Panc1 (cell line): ENCODE measurements at places on chromosomes 1 and 21.

DNA sequence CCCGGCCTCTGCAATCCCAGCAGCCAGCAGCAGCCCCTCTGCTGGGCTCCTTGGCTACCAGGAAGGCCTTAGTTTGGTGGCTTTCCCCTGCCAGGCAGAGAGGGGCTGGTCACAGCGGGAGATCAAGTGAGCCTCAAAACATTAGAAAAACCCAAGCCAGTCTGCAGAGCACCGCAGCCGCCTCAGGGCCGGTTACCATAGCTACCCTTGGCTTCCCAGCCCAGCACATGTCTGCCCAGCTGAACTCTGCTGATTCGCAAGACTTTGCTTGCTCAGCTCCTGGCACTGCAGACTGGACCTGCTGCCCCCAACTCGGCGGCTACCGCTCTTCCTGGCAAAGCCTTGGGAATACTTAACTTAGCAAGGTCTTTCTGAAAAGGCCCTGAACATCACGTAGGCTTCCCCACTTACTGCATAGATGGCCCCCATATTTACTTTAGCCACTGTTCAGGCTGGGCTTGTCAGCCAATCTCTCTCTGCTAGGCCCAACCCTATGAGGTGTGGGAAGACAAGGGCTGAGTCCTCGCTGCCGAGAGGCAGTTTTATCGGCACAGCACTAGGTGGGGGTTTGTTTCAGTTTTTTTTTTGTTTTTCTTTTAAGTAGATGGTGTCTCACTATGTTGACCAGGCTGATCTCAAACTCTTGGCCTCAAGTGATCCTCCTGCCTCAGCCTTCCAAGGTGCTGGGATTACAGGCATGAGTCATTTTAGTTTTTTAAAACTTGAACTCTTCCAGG lies 28.6 kb upstream of the PLEKHG5 start:
- no peak for DNase-seq

GRCh38 chr21:35428489-35428888 lies 379.4 kb upstream of the RUNX1 start:
- no peak for DNase-seq

DNA sequence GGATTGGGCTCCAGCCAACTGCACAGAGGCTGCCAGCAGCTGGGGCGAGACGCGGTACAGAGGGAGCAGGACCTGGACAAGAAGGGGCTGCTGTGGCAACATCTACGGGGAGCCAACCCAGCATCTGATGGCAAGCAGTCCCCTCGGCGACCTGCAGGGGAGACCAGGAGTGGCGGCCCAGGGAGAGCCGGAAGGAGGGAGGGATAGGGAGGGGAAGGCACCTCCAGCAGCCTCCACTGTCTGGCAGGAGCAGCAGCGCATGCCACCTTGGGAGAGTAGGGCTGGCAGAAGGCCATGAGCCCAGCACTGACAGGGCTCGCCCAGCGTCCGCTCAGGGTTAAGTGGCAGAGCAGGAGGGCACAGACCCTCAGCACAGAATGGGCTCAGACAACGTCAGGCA lies 17.3 kb downstream of the CHD5 start:
- no peak for DNase-seq

- DNase-seq = no peak
Measured at GRCh38 chr21:40678681-40679284, 168.2 kb downstream of the DSCAM start.

DNA sequence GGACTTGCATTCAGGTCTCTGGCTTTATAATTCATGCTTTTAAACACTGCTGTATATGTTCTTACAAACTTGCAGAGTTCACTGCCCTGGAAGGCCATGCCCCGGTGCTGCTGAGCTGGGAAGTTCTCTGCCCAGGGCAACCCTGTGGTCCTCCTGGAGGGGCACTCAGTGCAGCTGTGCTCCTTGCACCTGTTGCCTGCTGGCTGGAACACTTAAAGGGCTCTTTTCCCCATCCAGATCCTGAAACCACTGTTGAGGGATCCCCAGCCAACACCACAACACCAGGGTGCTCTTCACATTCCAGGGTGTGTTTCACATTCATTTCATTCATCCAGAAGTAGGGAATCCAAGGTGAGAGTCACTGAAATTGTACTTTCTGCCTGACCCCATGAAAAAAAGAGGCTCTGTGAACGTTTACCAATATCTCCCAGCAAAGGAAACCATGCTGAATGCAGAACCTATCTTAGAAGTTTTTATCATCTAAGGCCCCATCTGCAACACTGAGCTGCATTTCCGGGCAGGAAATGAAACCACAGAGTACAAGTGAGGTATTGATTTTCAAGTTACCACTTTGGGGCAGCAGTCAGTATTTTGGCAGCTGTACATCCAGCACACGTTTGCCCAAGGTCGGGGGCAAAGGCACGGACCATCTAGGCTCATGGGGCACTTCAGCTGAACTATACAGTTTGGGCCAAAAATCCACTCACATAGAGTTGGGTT lies 16.4 kb upstream of the KIAA0040 start:
- no peak for DNase-seq

- DNase-seq = no peak
Measured at GRCh38 chr1:61370913-61371279, 288.5 kb downstream of the NFIA start.
